ENCODE measurements at places on chromosomes 16 and 17. TPM values are rescaled to one million over a fixed set of nuclear protein-coding genes. Genes with fewer than 3 reads are reported as not detected.

DNA sequence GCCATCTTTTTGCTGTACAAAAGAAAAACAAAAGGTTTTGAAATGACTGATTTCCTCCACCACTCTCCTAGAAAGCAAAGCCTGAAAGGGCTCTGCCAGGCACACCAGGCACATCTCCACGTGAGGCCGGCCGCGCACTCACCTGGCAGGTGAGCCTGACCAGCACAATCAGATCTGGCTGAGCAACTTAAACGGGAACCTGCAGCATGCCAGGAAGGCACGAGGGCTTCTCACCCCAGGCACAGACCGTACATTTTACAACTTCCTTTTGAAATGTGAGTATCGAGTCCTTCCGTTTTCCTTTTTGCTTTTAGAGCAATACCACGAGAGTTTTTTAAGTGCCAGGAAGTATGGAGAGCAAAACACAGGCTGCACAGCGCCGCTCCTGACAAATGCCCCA is 22.5 kb downstream of the SLC38A10 start:
- no peak for DNase-seq

DNA sequence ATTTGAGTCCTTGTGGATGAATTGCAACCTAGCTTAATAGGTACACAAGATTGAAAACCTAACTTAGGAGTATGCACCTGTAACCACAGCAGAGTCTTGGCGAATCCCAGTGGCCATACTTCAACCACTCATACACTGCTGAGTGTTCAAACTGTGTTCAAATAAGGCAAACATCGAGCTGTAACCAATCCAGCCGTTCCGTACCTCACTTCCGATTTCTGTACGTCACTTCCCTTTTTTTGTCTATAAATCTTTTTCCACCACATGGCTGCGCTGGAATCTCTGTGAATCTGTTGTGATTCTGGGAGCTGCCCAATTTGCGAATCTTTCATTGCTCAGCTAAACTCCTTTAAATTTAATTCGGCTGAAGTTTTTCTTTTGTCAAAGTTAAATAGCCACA is 190.6 kb downstream of the MAF start:
- no peak for DNase-seq

GRCh38 chr17:17472333-17472920 is 4.4 kb upstream of the MED9 start:
- no peak for DNase-seq

DNA sequence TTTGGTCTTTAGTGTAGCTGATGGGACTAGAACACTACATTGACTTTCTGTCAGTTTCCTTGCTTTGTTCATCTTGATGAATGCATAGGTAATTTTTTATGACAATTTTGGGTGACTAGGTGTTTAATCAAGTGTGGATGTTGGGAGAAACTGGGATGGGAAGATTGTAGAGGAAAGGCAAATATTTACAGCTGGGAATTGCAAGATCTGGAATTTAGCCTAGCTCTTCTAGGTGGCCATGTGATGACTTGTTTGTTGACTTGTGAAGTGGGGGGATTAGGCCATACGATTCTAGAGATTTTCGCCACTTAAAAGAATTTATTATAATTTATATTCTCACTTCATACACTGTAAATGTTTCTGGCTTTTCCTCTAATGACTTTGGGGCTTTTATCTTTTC is 480.3 kb upstream of the GOT2 start:
- DNase-seq = no peak

The SLC9A5 gene
- 1.4 TPM for total RNA-seq

The SMPD3 gene
- not detected for total RNA-seq

GRCh38 chr17:48307255-48307654 is 122.8 kb downstream of the SKAP1 start:
- DNase-seq = no peak

DNA sequence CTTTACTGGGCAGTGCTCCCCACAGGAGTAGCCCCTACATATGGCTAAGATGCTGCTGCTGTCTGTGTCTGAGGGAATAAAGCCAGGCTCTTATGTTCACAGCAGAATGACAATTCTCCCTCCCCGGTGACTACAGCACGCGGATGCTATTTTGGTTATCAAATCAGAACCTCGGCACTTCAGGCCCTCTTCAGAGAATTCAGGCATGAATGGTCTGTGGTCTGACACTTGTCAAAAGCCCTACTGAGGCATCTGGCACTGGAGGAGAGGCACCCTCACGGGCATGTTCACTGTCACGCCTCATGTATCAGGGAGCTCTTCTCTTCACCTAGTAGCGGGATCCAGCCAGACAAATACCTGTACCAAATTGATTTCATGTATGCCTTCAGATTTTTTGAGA is 30.4 kb downstream of the KIAA0513 start:
- no peak for DNase-seq

The SLC5A2 gene
- not detected for total RNA-seq

DNA sequence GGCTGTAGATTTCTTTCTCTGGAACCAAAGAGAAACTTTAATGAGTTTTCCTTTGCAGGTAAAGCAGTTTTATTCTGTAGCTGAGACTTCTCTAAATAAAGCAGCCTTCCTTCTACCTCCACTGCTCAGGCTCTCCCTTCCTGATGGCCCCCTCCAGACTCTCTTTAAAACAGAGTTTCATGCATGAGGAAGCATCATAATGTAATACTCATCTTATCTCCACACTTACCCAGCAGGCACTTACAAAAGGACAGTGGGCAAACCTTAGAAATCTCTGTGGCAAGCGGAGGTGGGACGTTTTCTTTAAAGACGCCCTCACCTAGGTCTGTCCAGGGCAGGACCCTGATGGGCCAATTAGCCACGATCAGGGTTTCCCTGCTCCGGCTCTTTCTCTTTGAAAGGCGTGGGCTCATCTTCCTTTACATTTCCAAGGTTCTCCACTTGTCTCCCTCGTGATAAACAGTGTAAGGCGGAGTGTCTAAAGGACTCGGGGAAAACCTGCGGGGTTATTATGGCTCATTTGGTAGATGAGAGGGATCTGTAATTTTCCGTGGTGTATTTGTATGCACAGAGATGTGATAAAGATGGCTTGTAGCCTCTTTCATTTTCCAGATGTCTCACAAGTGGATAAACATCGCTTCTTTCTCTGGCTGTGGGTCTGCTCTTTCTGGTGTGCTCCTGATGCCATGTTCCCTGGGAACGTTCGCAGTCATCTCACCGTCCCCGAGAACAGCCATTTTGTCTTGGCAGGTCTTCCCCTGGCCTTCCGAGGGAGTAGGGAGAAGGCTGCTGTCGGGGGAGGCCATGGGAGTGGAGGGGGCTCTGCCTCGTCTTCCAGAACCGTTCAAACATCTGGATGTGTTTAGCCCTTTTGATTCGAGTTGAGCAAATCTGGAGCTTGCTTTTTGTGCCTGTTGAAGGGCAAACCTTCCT is 239.0 kb downstream of the CCDC182 start:
- DNase-seq = no peak

The CPHXL2 gene
- not detected for total RNA-seq

- DNase-seq = no peak
Observed at GRCh38 chr17:11610999-11611566, 12.8 kb downstream of the DNAH9 start.

DNA sequence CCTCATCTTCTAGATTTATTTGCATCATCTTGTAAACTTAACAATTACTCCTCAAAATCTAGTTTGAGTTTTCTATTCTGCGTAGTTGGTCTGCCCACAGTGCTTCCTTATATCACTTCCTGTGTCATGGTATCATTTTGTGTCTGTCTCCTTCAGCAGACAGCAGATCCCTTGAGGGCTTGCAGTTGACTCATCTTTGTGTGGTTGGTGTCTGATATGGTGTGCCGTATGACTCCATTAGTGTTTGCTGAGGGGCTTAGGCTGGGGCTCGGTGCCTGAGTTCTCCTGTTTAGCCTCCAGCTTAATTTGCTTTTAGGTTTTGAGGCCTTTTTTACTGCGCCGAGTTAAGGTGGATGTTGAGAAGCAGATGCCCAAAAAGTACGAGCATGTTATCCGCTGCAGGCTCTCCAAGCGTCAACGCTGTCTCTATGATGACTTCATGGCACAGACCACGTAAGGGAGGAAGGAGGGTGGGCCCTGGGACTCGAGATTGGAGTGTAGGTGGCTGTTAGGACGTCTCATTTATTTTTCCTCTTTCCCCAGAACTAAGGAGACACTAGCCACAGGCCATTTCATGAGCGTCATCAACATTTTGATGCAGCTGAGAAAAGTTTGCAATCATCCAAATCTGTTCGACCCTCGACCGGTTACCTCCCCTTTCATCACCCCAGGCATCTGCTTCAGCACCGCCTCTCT is 16.9 kb downstream of the SRCAP start:
- DNase-seq = no peak

GRCh38 chr17:73838815-73839214 is 194.6 kb upstream of the SDK2 start:
- no peak for DNase-seq

DNA sequence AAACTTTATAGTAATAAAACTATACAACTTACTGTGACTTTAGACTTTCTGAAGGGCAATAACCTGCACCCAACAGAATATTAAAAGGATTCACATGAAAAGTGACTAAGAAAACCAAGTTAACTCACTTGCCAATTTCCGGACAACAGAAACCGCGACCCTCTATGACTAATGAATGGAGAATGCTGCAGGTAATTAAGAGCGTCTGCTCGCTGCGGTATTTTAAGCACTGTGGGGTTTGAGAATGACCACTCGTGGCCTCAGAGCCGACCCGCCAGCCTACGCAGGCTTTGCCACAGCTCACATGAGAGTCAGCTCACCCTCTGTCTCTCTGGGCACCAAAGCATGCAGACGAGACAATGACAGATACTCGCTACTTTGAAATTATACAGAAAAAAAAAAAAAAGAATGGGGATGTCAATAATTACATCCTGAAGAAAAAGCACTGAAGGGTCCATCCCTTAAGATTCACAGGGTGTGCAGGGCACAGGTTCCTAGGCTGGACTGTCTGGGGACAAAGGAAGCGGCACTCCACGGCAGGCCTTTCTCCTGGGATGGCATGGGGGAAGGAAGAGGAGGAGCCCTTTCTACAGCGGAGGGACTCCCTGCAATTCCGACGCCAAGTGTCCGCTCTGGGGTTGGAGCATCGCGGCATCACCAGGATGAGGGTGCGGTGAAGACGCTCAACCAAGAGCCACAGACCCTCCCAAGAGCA is 35.0 kb downstream of the ZCCHC14 start:
- DNase-seq = no peak

GRCh38 chr16:57677622-57678369 is 9.7 kb downstream of the ADGRG3 start:
- no peak for DNase-seq

DNA sequence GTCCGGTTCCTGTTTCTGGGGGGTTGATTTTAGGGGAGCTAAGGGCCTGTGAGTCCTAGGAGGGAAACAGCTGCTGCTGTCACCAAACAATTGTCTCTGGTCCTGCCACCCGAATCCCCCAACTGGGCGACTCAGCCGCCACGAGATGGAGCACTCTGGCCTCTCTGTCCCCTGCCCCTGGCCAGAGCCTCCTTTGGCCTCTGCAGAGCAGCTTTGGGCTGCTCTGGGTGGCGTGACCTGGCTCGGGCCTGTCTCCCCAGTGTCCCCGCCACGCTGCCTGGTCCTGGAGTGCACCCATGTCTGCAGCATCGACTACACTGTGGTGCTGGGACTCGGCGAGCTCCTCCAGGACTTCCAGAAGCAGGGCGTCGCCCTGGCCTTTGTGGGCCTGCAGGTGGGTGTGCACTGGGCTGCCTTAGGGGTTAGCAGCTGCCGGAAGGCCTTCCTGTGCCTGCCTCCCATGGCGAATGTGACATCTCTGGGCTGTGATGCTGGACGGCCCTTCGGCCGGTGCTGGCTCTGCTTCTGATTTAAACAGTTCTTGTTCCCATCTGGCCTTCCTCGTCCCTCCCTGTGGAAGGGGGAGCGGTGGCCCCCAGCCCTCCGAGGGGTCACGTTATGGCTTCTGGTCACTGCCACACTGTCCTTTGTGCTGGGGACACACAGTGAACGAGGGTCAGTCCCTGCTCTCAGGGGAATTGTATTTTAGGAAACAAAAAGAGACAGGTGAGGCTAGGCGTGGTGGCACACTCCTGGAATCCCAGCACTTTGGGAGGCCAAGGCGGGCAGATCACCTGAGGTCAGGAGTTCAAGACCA is 11.6 kb upstream of the RNF213 start:
- DNase-seq = no peak

GRCh38 chr17:82978765-82979349 is 100.6 kb upstream of the METRNL start:
- no peak for DNase-seq

DNA sequence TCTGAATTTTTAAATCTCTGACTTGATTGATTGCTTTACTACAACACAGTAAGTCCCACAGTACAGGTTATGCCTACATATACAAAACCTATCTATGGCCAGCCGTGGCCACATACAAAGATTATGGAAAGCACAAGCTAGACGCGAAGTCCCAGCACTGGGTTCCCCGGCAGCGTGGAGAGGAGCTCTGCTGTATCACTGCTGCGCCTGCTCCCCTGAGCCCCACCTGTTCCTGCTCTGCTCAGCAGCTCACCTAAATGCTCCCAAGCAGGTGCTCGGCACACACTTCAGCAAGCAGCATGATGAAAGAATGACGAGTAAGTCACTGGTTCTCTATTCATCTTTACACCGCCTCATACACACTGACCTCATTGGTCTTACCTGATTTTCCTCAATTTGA is 20.6 kb downstream of the ZDHHC7 start:
- DNase-seq = no peak

Data from gastrocnemius medialis (tissue), 4 donors.